ENCODE measurements at places on chromosomes 7 and 10.

GRCh38 chr7:147321504-147321903 lies 1204.9 kb downstream of the CNTNAP2 start:
- DNase-seq: no peak

- DNase-seq: no peak
Observed at GRCh38 chr7:149463500-149464161, 2.8 kb upstream of the ZNF777 start.

- DNase-seq: no peak
Observed at GRCh38 chr10:131068311-131068710, 243.2 kb downstream of the TCERG1L start.

DNA sequence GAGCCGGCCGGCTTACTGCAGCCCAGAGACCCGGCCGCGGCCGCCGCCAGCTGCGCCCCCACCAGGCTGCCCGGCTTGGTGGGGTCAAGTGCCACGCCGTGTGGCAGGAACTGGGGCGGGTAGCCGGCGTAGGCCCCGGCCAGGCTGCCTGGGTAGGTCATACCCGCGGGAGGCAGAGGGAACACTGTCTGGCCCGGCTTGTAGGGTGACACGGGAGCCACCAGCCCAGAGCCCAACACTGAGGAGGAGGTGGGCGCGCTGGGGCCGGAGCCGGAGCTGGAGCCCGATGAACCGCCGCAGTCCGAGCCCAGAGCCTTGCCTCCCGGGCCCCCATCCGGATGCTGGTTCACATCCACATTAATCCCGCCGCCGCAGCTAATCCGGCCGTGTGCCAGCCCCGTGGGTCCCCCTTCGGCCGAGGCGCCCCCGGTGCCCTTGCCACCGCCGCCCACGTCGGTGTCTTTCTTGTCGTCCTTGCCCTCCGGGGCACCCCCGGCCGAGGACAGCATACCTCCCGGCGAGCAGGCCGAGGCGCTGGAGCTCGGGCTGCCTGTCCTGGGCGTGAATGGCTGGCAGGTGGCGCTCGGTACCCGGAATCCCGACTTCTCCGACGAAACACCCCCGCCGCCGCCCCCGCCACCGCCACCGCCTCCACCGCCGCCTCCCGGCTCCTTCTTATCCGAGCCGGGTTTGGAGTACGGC lies 2.0 kb downstream of the ZNF503 start:
- no peak for DNase-seq

GRCh38 chr7:4951903-4952636 lies 6.9 kb downstream of the MMD2 start:
- DNase-seq: no peak

DNA sequence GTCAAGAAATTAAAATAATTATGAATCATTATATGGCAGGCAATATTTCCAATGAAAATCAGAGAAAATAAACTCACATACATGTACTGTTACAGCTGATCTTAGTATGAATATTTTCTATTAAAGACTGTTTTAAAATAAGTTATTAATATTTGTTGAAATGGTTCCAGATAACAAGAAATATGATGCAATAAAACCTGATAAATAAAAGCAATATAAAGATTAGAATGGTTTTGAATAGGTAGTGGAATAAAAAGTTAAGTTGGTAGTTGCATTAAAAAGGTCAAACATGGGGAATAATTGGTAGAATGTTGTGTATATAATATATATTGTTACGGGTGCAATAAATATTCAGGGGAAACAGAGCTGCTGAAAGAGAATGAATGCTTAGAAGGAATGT lies 52.5 kb downstream of the MEST start:
- no peak for DNase-seq

DNA sequence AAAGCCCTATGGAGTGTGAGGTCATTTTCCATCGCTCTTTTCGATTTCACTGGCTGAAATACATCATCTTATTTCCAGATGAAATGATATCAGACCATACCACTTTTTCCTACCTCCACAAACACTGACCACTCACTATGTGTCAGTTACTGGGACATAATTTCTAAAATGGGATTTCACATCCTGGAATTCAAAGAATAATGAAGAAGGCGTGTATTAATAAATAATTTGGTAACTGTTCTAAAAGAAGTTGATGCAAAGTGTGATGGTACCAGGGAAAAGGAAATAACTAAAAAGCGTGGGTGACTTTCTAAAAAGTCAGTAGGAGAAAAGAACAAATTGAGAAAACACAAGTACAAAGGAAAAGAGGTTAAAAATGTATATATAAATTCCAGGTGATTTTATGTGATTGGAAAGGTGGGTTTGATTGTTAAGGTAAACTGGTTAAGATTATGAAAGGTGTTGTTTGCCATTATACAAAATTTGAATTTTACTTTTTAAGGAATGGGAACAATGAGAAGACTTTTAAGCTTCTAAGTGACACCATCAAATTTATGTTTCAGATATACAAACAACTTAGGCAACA lies 764 bp upstream of the NDUFA5 start:
- no peak for DNase-seq

DNA sequence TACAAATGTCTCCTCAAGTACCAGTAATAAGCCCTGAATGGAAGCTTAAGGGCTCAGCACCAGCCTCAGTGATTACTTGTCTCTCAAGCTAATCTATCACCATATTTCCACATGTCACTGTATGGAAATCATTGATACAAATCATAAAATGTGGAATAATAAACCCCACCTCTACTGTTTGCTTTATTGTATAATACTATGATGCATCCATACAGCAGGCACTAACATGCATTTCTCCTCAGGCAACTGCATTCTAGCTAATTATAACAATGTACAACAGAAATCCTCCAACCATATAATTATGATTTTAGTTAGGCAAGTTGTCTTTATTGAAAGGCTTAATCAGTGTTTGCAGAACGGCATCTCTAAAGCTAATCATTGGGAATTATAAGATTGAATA lies 26.2 kb downstream of the CRPPA start:
- DNase-seq: no peak

DNA sequence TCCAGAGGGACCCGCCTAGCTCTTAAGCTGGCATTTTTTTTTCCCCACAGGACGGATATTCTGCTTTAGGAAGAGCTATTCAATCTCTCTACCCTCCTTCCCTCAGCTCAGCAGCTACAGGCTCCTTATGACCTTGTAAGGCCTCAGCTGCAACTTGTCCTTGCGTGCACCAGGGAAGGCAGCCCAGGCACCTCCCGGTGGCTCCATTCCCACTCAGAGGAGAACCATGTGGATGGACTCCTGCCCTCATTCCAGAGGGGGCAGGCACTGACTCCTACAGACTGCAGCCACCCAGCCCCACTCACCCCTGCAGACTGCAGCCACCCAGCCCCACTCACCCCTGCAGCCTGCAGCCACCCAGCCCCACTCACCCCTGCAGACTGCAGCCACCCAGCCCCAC lies 73.7 kb downstream of the ITIH5 start:
- no peak for DNase-seq

DNA sequence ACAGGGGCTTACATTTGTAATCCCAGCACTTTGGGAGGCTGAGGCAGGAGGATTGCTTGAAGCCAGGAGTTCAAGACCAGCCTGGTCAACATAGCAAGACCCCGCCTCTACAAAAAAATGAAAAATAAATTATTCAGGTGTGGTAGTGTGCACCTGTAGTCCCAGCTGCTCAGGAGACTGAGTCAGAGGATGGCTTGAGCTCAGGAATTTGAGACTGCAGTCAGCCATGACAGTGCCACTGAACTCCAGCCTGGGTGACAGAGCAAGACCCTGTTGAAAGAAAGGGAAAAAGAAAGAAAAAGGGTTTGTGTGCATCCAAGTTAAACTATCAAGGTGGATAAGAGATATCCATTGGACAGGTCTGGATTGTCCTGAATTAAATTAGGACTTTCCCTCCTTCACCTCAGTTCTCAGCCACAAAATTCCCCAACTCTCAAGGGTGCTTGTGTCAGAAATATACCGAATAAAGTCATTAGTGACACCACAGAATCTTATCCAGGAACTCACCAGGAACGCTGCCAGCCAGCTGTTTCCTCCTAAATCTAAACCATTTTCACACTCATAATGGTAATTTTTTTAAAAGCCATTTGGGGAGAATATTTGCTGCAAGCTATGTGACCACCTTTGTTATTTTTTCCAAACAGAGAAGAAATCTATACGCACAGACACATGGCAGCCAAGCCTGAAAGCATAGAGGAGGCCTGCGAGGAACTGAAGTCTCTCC lies 12.0 kb downstream of the AFAP1L2 start:
- DNase-seq: no peak

GRCh38 chr7:24653316-24654085 lies 80.2 kb downstream of the PALS2 start:
- no peak for DNase-seq

DNA sequence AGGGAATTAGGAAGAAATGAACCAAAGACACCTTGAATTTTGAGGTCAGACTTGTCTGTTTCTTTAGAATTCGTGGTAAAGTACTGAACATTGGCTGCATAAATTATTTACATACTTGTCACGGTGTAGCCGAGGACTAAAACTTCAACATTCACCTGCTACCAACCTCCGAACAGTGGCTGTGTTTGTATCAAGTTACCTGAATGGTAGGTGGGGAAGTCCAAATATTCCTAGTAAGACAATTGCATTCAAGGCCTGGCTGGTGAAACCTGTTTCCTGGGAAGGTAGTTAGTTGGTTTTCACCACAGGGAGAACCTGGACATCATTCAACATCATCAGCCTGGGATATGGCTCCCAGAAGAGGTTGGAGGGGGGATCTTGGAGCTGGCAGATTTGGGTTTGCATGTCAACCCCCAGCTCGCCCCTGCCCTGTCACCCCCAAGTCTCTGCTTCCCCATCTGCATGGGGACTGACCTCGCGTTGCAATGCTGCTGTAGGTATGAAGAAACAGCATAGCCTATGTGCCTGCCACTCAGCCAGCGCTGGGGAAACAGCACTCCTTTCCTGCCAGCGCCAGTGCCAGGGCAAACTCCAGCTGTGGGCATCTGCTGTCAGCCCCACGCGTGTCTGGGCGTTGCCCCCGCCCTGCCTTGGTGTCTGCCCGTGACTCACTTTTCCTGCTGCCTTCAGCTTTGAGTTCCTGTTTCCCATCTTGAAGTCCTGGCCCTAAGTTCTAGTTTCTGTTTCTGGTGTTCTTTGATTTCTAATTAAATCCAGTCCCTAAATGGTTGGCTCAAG lies 12.7 kb upstream of the LARP4B start:
- no peak for DNase-seq

DNA sequence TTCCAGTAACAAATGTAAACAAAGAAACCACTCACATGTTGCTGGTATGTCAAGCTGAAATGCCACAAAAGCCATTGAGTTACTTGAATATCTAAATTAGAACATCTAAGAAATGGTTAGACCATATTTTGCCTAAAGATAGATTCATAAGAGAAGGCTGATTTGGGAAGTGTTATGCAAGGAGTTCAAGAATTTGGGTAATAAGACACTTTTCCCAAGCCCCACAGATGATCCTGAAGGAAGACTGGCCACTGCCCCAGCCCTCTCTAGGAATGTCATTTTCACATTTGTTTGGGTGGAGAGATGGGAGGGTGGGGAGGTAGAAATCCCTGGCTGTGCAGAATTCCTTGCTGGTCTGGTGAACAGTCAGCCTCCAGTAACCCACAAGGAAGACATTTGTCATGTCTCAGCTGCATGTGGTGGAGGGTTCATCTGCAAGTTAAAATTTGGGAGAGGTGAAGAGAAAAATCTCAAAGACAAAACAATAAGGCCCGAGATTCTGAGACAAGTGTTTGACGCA lies 427.2 kb upstream of the KLF6 start:
- DNase-seq: no peak

DNA sequence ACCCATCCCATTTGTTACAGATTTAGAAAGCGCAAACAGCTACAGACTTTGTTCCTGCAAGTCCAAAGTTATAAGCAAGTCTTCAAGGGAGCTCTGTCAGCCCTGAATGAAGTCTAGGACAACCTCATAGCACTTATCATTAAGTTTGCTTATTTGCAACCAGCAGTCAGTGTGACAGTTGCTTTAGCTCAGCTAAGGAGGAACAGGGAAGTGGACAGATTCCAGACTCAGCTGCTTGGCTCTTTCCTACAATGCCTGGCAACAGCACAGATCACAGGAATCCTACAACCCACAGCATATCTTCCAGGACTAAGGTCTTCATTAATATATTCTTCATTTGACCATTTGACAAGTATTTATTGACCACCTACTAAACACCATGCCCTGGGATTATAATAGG lies 17.4 kb upstream of the KIF5B start:
- DNase-seq: no peak

- DNase-seq: no peak
Observed at GRCh38 chr10:46534828-46535524, 21.5 kb downstream of the GPRIN2 start.

- DNase-seq: no peak
Observed at GRCh38 chr7:37198041-37198905, 250.4 kb downstream of the ELMO1 start.

DNA sequence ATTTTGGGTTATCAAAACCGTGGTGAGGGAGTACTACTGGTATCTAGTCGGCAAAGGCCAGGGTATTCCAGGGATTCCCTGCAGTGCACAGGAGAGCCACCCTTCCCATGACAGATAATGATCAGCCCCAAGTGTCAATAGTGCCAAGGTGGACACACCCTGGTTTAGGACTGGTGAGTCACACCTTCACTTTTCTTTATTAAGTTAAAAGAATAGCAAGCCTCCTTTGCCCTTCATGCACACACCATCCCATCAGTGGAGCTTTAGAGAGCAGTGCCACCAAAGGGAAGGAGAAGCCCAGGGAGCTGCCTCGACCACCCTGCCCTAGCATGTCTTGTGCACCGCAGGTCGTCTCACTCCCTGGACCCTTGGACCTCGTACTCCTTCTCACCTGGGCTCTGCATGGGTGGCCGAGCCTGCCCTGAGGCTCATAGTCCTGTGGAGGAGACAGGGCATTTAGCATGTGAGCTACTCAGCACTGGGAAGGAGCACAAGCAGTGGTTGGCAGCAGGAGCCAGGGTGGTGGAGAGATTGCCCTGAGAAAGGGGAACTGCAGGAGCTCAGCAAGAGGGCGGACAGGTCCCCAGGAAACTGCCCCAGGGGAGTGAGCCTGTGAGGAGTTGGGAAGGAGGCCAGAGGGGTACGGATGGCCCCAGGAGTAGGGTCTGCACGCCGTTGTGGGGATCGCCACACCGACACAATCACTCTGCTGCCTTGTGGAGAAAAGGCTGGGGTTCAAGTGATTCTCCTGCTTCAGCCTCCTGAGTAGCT lies 17.4 kb downstream of the UBE2D4 start:
- no peak for DNase-seq

GRCh38 chr10:97919012-97919411 lies 69.4 kb downstream of the GOLGA7B start:
- no peak for DNase-seq

DNA sequence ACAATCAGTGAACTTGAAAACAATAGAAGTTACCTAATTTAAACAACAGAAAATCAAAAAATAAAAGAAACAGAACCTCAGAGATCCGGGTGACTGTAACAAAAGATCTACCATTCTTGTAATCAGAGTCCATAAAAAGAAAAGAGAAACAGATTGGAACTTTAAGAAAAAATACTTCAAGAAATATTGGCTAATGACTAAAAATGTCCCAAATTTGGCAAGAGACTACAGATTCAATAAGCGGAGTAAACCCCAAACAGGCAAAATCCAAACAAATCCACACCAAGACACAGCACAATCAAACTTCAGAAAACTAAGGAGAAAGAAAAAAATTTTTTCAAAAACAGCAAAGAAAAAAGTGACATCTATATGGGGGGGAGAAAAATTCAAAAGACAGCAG lies 15.1 kb downstream of the GSAP start:
- no peak for DNase-seq

GRCh38 chr10:9951481-9952257 lies 1066.0 kb upstream of the CELF2 start:
- DNase-seq: no peak

- DNase-seq: no peak
Observed at GRCh38 chr7:157738066-157738460, 401.3 kb downstream of the DNAJB6 start.

GRCh38 chr10:129934196-129934925 lies 29.7 kb downstream of the EBF3 start:
- no peak for DNase-seq
